NCI-H1930 (cell line): ENCODE measurements at places on chromosomes 11 and 22.

- peak; percentile 98 for DNase-seq
These were observed 1.7 kb upstream of the TOB2 start for GRCh38 chr22:41448189-41448808.

GRCh38 chr11:104094576-104094975 lies 58.1 kb downstream of the DDI1 start:
- DNase-seq: no peak

- no peak for DNase-seq
These were observed 71.2 kb upstream of the CDON start for GRCh38 chr11:126133901-126134300.

GRCh38 chr11:124174001-124174583 lies 9.1 kb upstream of the OR10D3 start:
- DNase-seq: peak; percentile 91

- no peak for DNase-seq
These were observed 133.7 kb downstream of the BCR start for GRCh38 chr22:23313791-23314567.

DNA sequence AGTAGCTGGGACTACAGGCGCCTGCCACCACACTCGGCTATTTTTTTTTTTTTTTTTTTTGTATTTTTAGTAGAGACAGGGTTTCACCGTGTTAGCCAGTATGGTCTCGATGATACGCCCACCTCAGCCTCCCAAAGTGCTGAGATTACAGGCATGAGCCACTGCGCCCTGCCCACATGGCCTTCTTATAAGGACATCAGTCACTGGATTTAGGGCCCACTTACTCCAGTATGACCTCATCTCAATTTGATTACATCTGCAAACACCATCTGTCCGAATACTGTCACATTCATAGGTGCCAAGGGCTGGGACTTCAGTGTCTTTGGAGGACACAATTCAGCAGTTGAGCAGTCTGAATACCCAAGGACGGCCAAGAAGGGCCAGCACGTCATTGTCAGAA lies 8.2 kb upstream of the PRR5 start:
- DNase-seq: no peak

DNA sequence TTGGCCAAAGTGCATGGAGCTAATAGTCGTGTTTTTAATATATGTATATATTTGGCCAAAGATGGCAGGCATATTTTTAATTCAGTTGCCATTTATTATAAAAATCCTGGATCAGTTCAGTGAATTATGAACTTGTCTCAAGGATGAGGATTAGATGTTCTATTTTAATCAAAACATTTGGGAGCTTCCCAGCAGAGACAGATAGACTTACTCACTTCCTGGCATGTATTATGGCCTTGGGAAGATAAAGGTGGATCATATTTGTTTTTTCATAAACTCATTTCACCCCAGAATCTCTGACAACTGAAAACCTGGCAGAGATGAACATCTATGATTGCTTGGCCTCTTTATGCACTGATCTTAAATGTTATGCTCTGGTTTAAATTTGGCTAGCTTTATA lies 148.8 kb downstream of the NCAM1 start:
- DNase-seq: no peak

DNA sequence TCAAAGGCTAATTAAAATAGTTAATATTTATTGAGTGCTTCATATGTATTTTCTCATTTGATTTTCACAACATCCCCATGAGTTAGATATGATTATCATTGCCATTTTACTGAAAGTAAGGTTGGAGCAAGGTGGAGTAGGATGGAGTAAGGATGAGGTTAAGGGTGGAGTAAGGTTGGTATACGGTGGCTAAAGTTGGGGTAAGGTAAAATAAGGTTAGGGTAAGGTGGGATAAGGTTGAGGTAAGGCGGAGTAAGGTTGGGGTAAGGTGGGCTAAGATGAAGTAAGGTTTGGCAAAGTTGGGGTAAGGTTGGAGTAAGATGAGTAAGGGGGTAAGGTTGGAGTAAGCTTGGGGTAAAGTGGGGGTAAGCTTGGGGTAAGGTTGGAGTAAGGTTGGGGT lies 45.8 kb upstream of the CLDN5 start:
- no peak for DNase-seq

- DNase-seq: no peak
These were observed 171.6 kb downstream of the LARGE1 start for GRCh38 chr22:33748714-33749113.

- no peak for DNase-seq
These were observed 46.5 kb upstream of the TH start for GRCh38 chr11:2218031-2218633.

- DNase-seq: no peak
These were observed 16.2 kb downstream of the MISFA start for GRCh38 chr11:18615628-18616392.

- DNase-seq: no peak
These were observed 64.5 kb downstream of the DDX10 start for GRCh38 chr11:108729227-108729871.

GRCh38 chr22:28958611-28959010 lies 75.2 kb downstream of the ZNRF3 start:
- no peak for DNase-seq

- DNase-seq: no peak
These were observed 33.7 kb upstream of the USP47 start for GRCh38 chr11:11807811-11808782.

DNA sequence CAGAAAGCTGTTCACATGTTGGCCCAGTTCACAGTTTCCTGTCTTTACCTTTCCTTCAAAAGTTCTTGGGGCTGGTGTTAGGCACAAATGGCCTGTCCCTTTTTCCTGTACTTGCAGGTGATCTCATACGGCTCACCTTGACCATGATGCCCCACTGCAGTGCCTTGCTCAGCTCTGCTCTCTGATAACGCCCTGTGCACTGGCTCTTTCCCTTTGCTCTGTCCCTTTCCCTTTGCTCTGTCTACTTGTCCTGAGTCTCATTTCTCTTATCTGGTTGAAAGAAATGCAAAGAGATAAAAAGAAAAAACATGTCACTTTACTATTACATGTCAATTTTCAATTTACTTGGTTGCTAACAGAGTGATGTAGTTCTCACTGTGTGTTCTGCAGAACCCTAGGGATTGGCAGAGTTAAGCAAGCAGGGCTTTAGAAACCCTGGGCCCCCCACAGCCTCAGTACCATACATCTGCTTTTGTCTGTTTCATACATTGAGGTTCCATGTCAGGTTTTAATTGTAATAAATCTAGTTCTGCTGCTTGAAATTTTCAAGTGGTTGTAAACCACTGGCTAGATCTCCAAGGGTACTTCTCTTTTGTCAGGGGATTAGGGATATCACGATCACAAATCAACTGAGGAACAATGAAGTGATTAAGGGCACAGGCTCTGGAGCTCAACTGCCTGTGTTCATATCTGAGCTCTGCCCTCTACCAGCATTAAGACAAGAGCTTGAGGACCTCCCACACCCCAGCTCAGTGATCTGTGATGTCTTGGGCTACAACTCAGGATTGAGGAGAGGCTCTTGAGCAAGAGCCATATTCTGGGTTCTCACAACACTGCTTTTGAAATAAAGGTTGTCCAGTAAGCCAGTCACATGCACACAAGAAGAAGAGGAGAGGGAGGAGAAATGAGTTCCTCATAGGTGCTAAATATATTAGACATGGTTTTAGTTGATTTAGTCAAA lies 16.3 kb upstream of the SORL1 start:
- DNase-seq: no peak

GRCh38 chr22:30436196-30436595 lies 10.6 kb downstream of the MTFP1 start:
- DNase-seq: no peak

- no peak for DNase-seq
These were observed 21.2 kb upstream of the YWHAH start for GRCh38 chr22:31923136-31923535.

DNA sequence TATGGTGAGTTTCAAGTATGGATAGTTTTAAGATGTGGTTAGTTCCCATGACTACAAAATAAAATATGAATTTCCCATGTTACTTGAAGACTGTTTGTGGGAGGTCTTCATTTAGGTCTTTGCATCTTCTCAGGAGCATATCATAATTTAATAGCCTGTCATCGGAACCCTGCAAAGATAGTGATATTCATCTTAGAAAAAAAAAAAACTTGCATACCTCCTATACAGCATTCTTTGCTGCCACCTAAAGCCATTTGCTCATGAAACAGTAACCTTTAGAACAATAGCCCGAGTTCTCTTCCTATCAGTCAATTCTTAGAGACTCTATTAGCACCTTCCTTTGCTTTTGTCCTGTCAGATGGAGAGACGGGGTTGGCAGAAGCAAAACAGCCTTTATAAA lies 75.3 kb downstream of the ARFGAP2 start:
- DNase-seq: no peak

- DNase-seq: no peak
These were observed 78.4 kb downstream of the C2CD3 start for GRCh38 chr11:74092425-74092824.

DNA sequence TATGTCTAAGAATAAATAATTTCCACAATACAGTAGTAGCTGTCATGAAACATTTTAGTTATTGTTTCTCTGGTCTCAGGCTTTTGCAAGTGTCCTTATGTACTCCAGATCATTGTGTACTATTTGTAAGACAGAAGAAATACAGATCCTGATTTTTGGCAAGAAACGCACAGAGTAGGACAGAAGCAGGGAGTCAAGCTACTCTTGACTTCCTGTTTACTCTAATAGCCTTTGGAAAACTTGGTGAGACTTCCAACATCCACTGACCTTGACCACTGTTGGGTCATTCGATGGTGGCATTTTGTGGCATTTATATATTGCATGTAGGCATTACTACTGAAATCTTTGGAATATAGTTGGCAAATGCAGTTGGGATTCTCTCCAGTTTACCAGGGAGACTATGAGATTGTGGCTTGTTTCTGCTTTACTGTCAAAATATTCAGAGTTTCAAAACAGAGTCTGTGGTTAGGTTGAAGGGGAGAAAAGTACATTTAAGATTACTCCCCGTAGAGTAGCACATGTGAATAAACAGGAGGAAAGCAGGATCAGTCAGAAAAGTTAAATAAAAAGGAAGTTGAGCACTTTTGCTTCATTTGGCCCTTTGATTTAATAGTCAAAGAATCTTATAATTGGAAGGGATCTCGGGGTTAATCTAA lies 726.1 kb upstream of the CCDC90B start:
- DNase-seq: no peak

- DNase-seq: no peak
These were observed 148.4 kb downstream of the CACNA1I start for GRCh38 chr22:39718921-39719475.

DNA sequence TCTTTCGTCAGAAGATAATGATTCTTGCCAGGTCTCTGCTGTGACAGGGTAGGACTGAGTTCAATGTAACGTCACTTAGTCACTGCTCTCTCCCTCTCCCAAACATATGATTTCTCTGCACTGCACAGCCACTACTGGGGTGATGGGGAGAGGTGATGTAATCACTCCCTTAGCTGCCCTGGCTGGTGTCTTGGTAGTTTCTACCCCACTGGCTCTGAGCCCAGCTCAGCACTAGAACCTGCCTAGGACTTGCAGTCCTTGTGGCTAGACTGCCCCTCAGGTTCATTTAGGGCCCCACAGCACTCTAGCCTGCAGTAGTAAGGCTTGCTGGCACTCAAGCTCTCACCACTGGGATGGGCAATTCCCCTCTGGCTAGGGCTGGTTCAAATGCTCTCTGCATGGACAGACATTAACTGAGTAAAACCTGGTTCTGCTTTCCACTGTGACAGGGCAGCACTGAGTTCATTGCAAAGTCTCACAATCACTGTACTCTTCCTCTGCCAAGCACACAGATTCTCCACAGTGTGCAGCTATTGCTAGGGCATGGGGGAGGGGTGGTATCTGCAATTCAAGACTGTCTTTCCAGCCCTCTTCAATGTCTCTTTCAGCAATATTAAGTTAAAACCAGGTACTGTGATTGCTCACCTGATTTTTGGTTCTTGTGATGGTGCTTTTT lies 571.4 kb upstream of the FAT3 start:
- DNase-seq: no peak

- no peak for DNase-seq
These were observed 79.8 kb upstream of the TOP3B start for GRCh38 chr22:22062306-22062793.

DNA sequence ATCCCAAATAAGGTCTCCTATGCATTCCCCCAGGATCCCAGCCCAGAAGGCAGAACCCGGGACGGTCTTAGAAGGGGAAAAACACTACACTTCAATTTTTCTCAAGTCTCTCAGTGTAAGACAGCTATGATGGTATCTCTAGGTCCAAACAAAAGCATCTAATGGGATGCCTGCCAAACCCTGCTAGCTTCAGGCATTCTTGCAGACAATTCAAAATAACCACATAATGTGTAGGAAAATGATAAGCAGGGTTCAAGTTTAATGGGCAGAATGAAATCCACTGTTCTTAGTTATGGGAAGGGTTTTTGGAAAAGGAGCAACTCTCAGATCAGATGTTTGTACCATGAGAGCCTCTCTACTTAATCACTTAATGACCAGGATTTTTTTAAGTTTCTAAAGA lies 119.8 kb upstream of the ANO1 start:
- no peak for DNase-seq

DNA sequence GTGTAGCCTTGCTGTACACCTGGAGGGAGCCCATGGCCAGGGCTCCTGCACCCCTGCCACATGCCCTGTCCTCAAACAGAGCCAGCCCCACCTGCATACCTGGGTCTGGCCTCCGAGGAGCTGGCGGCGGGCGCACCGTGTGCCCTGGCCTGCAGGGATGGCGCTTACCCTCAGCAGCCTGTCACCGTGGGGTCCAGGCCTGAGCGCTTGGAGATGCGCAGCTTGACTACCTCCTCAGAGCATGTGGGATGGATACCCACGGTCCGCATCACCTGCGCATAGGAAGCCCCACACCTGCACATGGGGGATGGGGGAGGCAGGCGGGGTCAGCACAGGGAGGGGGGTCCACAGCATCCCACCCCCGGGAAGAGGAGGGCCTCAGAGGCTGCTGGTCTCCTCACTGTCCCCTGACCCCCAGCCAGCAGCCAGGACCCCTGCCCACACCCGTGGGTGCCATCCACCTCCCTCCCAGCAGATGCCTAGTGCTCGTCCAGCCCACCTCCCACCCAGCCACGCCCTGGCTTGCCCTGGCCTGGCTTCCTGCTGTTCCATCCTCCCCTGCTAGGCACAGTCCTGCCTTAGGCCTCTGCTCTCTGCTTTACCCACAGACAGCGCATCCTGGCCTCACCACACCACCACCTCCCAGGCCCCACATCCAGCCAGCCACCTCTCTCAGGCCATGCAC lies 22.4 kb upstream of the GNB1L start:
- DNase-seq: no peak

DNA sequence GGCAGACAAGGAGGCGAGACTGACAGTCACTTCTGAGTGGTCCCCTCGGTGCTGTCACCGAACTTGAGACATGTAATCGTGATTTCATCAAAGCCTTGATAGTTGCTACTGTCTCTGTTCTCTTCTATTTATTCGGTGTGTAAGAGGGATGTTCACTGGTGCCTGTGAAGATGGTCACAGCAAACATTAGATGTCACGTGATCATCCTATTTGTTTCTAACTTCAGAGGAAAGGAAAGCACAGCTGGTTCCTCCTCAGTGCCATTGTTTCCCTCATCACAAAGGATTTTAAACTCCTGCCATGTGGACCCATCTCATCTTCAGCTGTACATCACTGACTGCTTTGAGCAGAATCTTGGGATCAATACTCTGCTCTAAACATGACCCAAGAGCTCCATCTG lies 73.1 kb upstream of the CLMP start:
- DNase-seq: no peak
